ENCODE measurements at places on chromosomes 1 and 21.
A peak's percentile ranks its signal among the peaks of the same experiment; 100 is the strongest.

- no peak overlapping the region for H3K4me3 ChIP-seq
- no peak for DNase-seq
- H3K27me3 ChIP-seq = peaks cover 2% of the 10 kb centered on the region
- no peak overlapping the region for H3K27ac ChIP-seq
- H3K4me1 ChIP-seq = no peaks in the 10 kb centered on the region
- no peaks in the 10 kb centered on the region for H3K36me3 ChIP-seq
Observed at GRCh38 chr21:17523007-17523451, 10.2 kb downstream of the CXADR start.

- no peaks in the 10 kb centered on the region for H3K4me1 ChIP-seq
- no peak overlapping the region for H3K4me3 ChIP-seq
- H3K27me3 ChIP-seq = no peaks in the 10 kb centered on the region
- no peak for DNase-seq
- H3K27ac ChIP-seq = no peak overlapping the region
Observed at GRCh38 chr1:59452559-59452958, 155.7 kb downstream of the FGGY start.

GRCh38 chr1:157090196-157090647, 9.4 kb downstream of the ETV3L start:
- DNase-seq = peak; percentile 89
- no peaks in the 10 kb centered on the region for H3K4me1 ChIP-seq
- no peak overlapping the region for H3K27ac ChIP-seq
- H3K4me3 ChIP-seq = no peak overlapping the region

DNA sequence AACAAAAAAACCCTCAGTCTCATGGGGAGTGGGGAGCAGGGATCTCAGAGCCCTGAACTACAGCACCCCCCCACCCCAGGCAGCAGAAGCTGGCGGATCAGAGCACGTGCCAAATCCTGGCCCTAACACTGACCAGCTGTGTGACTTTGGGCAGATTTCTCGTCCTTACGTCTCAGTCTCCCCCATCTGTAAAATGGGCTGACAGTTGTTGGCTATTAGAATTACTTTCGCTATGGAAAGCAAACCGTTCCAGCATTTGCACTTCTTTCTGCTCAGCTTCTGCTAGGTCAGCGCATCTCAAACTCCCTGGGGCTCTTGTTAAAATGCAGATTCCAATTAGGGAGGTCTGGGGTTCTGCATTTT, 15.5 kb downstream of the TNFRSF8 start:
- H3K27ac ChIP-seq = no peak overlapping the region
- DNase-seq = no peak
- peaks cover 6% of the 10 kb centered on the region for H3K27me3 ChIP-seq

DNA sequence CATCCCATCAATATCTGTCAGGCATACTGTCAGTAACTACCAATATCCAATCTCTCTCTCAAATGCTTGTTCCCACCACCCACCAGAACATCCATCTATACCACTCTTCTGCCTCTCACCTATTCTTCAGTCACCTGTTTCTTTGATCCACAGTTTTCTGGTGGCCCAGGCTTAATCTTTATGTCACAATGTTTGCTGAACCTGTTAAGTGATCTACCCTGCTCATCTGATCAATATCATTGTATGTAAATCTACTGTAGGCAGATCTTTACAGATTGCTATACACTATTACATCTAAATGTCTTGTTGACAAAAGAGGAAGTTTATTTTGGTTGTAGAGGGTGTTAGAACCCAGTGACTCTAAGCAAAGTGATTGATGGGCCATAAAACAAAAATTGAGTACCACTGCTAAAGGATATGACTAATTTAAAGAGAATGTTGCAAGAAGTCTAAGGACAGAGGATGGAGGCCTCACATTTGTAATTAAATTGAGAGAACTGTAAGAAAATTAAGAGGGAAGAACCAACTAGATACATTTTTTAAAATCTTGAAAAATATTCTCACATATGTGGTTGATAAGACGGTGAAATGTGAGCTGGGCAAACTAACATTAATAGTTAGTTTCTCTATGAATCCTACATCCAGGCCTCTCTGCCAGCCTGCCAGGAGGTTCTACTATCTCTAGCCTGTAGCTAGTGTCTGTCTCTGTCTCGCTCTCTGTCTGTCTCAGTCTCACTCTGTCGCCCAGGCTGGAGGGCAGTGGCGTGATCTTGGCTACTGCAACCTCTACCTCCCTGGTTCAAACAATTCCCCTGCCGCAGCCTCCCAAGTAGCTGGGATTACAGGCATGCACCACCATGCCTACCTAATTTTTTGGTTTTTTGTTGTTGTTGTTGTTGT, 34.1 kb downstream of the EGLN1 start:
- peak overlapping the region; percentile 61 for H3K27ac ChIP-seq
- H3K4me1 ChIP-seq = peaks cover 35% of the 10 kb centered on the region
- no peaks in the 10 kb centered on the region for H3K27me3 ChIP-seq
- H3K4me3 ChIP-seq = no peak overlapping the region
- no peak for DNase-seq
- peaks cover 17% of the 10 kb centered on the region for H3K36me3 ChIP-seq
